Right kidney (tissue), 9 donors: ENCODE measurements at places on chromosomes 3 and 15.
A peak's percentile ranks its signal among the peaks of the same experiment; 100 is the strongest.

GRCh38 chr3:136249593-136249992 is 547 bp upstream of the PCCB start:
- DNase-seq, result no peak

DNA sequence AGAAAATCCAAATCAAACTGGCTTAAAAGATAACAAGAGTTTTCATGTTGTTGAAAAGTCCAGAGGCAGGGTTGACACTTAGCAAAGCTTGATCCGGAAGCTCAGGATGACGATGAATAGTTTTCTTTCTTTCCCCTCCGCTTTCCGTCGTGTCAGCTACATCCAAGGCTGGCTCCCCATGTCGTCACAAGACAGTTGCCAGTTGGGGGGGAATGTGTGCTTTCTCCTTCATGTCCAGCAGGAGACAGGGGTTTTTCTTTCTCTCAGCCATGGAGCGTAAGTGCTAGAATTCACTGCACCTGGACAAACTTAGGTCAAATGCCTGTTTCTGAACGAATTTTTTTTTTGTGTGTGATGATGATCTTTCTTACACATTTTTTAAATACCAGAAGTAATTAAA is 273.8 kb upstream of the RGMA start:
- DNase-seq, result no peak

- DNase-seq, result no peak
Observed at GRCh38 chr3:13637311-13637891, 88.5 kb downstream of the FBLN2 start.

DNA sequence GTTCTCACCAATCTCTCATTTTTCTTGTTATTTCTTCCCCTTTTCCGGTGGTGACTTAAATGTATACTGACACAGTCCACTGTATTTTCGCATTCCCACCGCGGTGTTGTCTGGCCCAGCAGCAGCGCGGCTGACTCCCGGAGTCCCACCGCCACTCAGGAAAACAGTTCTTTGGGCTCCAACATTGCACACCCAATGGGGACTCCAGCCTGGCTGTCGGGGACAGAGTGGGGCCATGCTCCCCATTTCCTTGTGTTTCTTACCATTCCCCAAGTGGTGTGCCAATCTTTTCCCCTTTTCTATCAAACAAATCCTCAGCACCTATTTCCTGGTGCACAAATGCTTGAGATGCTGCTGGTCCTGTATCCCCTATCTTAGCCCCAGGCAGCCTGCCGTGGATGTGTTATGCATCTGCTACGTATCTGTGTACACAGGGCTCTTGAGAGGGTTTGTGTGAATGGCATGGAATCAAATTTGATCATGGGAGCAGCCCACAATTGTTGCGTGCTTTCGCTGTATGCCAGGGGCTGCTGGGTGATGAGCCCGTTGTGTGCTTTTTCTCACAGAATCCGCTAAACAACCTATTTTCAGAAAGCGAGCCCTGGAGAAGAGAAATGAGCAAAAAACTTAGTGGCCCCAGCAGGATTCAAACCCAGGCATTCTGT is 219.1 kb upstream of the RGMA start:
- no peak for DNase-seq

GRCh38 chr3:100936931-100937330 is 56.3 kb downstream of the ABI3BP start:
- DNase-seq, result no peak

DNA sequence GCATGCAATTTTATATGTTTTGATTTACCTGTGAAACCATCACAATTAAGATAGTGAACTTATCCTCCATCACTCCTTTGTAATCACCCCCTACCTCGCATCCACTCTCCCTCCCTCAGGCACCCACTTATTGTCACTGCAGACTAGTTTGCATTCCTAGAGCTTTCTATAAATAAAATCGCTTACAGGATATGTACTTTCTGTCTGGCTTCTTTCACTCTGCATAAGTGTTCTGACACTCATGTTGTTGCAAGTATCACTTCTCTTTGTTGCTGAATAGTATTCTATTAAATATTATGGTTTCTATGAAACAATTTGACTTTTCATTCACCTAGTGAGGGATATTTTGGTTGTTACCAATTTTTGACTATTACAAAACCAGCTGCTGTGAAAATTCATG is 139.3 kb downstream of the RSRC1 start:
- no peak for DNase-seq

DNA sequence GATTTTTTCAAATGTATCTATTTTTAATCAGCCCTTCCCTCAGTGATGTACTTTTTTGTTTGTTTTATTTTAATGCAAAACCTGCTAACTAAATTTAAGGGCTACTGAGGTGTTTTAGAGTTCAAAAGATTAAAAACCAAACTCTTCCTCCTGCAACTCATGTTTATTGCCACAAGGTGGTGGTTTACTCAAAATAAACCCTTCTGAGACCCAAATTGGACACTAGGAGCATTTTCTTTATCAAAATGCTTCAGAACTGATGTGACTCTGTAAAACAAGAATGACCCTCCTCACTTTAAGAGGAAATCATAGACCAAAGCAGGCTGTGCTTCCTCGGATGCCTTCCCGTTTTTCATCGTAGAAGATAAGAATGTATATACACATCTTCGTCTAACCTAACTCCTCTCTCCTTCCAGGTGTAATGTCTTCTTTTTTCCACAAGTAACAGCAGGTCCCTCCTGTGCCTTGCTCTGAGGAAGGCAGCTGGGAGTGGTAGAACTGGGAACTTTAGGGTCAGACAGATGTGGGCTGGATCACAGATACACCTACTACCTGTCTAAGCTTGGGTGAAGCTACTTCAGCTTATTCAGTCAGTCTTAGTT is 2.9 kb upstream of the NME9 start:
- DNase-seq, result no peak

DNA sequence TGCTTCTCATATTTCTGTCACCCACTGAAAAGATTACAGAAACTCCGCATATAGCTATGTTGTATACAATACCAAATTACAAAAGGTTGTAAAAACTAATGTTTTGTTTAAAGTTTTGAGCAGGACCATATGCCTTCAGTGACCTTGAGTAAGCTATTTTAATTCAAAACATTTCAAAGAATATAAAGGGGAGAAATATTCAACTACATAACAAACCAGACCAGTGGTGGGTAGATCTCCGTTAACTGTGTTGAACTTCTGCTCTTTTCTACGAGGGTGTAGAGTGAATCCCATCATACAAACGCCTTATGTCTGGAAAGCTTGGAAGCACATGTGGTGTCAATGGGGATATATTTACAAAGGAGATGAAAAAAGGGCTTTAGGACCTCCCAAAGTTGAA is 68.4 kb upstream of the NR2F2 start:
- DNase-seq, result no peak

GRCh38 chr15:92576597-92577200 is 78.9 kb downstream of the FAM174B start:
- no peak for DNase-seq

GRCh38 chr15:60413231-60413824 is 15.5 kb upstream of the ANXA2 start:
- no peak for DNase-seq

- DNase-seq, result no peak
Observed at GRCh38 chr3:49217688-49218470, 46.5 kb downstream of the KLHDC8B start.

DNA sequence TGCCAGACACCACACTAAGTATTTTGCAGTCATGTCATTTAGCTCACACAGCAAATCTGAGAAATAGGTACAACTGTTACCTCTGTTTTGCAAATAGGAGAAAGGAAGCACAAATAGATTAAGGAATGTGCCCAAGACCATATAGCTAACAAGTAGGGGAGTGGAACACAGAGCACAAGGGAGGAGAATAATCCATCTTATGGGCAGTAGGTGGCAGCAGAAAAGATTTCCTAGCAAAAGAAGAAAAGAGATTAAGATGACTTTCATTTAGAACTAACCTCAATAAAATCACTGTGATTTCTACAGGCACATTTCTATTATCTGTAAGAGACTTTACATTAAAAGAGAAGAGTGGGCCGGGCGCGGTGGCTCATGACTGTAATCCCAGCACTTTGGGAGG is 49.1 kb downstream of the NR1I2 start:
- no peak for DNase-seq

DNA sequence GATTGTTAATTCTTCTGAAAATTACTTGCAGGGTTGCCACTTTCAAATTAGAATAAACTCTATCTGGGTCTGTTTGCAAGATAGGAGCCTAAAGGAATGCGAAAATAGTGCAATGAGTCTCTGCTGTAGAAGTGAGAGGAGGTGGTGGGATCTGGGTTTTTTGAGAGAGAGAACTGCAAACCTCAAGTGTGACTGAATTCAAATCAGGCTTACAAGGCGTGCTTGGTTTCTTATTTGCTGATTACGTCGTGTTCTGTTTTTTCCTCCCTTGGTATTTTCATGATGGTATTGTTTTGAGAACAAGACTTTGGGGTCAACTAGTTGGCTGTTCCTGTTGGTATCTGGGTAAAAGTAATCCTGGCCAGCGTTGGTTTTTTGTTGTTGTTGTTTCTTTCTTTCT is 490.9 kb upstream of the CFAP20DC start:
- no peak for DNase-seq

DNA sequence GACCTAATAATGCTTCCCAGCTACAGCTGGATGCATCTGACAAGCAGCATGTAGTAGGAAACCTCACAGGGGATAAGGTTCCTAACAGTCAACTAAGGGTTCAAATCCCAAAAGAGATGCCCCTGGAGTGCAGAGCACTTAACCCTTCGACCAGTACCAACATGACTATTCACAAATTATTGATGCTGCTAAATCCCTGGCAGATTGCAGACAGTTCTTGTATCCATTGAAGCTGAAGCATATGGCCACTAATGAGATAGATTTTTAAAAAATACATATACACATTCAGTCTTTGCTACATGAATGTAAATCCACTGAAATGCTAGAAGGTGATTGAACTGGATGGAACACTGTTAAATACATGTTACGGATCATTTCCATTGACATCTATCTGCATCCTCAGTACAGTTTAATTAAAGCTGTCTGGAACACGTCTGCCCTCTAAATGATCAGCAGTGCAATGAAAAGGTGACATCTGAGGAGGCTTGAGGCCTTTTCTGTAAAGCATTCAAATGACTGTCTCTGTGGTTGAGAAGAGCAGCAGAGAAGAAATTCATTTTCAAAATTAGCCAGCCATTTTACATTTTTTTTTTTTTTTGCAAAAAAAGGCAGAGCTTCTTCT is 19.5 kb upstream of the NANOGP8 start:
- no peak for DNase-seq

- DNase-seq, result no peak
Observed at GRCh38 chr3:164401923-164402322, 676.4 kb downstream of the SI start.

DNA sequence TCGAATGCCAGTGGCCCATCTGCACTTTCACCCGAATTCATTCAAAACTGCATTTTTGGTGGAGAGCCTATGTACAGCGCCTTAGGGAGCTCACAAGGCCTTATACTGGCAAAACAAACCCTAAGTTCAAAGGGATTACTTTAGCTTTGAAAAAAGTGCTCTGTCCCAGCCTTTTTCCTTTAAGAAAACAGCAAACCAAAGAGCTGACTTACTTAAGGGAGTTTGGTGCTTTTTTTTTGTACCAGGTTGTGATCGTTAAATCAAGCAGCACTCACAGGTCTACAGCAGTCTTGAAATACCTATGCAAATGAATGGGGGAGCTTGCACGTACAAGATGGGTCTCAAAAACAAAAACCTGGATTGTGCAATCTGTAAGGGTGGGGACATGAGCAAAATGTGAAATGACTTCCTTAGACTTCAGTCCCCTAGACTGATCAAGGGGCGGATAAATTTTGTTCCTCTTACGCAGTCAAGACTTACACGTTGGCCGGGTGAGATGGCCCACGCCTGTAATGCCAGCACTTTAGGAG is 11.6 kb upstream of the PIK3CB start:
- DNase-seq, result no peak

- DNase-seq, result no peak
Observed at GRCh38 chr15:92454555-92455105, 60.9 kb downstream of the ST8SIA2 start.

DNA sequence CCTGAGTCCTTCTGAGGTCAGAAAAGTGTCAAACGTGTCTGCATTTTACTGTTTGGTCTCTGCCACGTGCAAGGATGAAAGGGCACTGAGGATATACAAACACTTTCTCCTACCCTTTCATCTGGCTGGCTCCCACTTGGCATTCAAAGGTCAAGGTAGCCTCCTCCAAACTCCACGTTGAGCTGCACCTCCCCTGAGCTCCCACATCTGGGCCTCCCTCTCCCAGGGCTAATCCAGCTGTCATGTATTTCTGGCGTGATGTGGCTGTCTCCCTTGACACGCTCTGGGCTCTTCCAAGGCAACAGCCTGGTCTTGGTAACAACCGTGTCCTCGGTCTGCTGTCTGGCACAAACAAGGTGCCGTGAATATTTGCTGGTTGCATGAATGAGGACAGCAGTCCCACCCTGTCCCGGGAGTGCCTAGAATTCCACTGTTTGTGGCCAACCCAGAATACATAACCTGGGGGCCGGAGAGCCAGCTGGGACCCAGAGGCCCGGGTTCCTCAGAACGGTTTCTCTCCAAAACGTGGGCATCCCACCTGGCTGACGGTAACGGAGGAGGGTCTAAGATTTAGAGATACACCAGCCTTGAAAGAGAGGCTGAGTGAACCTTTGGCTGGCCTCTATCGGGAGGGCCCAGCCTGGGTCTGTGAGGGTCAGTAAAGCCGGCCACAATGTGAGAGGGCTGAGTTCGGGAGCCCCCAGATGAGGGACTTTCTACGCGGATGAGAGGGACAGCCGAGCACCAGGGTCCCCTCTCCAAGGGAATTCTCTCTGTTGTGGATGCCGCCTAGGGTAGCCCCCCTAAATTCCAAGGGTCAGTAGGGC is 767 bp downstream of the GLT8D1 start:
- DNase-seq, result peak; percentile 34

- DNase-seq, result no peak
Observed at GRCh38 chr3:57157545-57157944, 7.6 kb downstream of the IL17RD start.
